ENCODE measurements at places on chromosomes 6 and 20. TPM values are rescaled to one million over a fixed set of nuclear protein-coding genes. Genes with fewer than 3 reads are reported as not detected.

The OLIG3 gene
- not detected for total RNA-seq

DNA sequence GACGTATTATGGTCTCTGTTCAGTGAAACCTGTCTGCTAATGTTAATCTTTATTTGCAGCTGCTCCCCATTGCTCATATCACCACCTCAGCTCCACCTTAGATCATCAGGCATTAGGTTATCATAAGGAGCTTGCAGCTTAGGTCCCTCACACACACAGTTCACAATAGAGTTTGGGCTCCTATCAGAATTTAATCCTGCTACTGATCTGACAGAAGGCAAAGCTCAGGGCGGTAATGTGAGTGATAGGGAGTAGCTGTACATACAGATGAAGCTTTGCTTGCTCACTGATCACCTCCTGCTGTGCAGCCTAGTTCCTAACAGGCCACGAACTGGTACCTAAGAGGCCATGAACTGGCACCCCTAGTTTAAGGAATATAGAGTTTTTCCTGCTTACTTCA, 989.7 kb downstream of the EYS start:
- no peak for DNase-seq

DNA sequence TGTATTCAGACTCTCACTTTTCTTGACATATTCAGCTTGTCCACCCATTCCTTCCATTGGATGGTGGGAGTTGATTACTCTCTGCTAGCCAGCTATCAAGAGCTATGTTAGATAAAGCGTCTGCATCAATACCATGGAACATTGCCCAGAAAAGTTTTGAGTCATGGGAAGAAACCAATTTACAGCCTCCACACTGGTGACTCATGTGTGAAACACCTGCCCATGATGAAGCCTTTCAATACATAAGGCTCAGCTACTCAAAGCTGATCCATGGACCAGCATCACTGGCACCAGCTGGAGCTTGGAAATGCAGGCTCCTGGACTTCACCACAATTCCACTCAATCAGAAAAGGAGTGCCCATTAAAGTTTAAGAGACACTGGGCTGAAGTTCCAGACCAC, 16.1 kb downstream of the PLA2G7 start:
- no peak for DNase-seq

DNA sequence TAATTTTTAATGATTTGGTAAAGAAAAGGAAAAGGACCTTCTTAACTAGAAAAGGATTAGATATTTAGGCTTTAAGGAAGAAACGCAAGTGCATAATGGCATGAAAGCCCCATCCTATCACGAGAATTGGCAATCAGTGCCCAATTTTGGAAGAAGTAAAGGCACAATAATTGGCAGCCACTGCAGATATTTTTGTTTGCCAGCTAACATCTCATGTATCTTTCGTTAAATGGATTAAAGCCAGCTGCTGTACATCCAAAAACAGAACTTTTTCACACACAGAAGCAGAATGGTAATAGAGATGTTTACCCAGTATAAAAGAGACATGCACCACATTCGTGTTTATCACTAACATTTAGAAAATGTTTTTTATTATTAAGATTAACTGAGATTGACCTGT, 180.3 kb downstream of the C6orf118 start:
- DNase-seq, result no peak

DNA sequence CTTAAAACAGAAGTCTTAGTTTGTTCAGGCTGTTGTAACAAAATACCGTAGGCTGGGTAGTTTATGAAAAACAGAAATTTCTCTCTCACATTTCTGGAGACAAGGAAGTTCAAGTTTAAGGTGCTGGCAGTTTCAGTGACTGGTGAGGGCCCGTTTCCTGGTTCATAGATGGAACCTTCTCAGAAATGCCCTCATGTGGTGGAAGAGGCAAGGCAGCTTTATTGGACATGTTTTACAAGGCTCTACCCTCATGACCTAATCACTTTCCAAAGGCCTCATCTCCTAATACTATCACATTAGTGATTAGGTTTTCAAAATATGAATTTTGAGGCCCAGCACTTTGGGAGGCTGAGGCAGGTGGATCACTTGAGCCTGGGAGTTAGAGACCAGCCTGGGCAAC, 2.4 kb downstream of the HEBP2 start:
- no peak for DNase-seq

DNA sequence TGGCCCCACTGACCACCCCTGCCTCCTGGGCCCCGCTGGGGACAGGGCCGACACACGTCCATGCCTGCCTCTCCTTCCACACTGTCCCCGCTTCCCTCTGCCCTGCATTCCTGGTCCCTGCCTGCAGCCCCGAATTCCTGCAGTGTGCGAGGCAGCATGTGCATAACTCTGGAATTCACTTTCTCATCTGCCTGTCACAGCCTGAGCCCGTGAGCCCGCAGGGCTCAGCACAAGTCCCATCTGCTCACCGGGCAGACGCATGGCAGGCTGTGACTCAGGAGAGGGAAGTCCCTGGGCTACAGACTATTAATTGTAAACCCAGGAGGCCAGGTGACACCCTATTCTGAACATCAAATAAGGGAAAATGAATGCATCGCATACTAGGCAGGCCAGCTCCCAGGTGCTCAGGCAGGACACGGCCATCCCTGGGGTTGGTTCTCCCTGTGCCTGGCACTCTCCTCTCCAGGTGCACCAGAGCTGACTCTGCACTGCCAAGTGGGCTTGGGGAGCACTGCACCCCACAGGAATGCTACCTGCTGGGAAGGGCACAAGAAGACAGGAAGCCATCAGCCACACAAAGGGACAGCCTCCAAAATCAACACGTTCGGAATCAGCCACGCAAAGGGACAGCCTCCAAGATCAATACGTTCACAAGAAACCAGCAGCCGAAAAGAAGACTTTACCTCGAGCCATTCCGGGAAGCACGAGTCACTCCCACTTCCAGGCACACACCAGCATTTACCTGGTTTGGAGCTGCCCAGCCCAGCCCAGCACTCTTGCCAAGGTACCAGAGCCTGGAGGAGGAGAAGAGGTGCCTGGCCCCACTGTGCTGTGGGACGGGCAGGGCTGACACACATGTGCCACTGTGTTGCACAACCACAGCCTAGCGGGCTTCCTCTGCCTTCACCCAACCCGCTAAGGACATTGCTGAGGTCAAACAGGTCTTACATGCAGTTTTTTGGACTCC, 65.9 kb downstream of the DLL1 start:
- DNase-seq, result peak; percentile 25

DNA sequence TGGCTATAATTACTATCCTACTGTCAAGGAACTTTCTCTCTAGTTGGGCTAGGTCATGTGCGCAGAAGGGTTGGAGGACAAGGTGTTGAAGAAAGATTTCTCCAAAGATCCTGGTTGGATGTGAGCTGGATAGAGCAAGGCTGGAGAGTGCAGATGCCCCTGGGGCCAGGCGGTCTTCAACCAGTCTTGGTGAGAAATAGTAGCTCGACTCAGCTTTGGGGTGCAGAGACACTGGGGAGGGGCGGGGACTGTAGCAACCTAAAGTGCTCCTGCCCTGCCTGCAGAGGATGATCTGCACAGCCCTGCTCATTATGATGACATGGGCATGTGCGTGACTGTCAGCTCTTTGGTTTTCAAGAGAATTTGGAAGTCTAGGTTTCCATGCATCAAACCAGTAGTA, 35.9 kb downstream of the PHACTR3 start:
- no peak for DNase-seq

The CEP43 gene
- total RNA-seq, result 12.3 TPM

The OPN5 gene
- total RNA-seq, result 0.17 TPM

DNA sequence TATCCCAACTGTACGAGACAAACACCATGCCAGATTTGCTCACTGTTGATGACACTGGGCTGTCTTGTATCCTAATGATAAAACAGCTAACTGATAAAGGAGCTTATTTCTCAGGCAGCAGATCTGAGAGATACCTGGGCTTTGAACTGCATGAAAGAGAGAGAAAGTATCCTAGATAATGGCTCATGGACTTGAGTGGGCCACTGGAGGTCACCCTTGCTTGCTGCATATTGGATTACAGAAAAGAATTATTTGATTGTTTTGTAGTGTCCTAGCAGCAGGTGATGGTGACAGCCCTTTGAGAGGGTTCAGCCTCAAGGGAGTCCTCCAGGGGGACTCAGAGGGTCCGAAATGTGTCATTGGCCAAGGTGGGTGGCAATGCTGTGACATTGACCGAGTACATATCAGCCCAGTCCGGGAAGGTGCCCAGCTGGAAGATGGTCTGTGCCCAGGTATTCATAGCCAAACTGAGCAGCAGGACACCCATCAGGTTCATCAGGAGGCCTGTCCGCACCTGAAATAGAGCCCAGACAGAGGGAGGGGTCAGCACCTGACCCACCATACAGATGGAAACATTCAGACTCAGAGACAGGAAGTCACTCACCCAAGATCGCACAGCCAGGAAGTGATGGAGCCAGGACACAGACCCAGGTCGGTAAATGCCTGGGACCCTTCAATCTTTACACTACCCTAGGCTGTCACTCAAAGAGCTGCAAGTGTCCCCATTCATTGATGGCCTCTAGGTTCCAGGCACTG, 9.4 kb upstream of the OCSTAMP start:
- no peak for DNase-seq

Data from left ventricle myocardium superior (tissue), 1 donor.